ENCODE measurements at places on chromosomes 1 and 21.

DNA sequence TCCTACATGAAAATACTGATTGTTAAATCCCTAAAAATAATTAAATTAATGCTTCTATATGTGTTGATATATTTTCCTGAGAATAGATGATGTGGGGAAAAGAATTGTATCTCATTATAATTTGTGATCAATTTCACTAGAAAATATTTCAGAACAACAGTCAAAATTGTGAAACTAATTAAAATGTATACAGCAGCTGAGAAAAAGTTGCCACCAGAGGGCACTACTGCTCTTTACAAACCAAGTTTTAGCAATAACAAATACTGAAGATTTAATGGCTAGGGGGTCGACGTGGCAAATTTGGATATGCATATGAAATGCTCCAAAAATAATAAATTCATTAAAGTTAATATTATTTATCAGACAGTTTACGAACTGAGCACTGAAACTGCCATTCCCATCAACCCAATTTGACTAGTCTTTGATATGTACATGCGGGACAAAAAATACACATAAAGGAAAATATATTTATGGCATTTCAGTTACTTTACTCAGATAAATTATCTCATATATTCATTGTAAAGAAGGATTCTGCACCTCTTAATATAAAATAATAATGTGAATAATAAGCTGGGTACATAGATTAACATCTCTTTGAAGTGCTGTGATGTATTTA lies 96.3 kb upstream of the TMPRSS15 start:
- DNase-seq: no peak

- no peak for DNase-seq
These were observed 20.9 kb downstream of the SH2D2A start for GRCh38 chr1:156795787-156796186.

GRCh38 chr1:97764991-97765390 lies 155.8 kb downstream of the DPYD start:
- DNase-seq: no peak

DNA sequence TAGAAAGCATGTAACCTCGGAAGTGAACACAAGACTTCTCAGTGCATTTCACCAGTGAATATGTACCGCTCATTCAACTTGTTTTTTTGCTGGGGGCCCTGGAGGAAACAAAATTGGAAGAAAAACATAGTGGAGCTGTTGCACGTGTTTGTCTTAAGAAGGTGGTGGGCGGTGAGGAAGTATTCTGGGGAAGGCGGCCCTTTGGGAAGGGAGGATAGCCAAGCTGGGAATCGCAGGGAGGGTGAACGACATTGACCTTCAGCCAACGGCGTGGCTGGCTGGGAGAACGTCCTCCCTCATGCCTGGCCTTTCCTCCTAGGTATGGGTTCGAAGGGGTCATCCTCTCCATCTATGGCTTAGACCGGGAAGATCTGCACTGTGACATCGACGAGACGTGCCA lies 19.4 kb downstream of the TFF3 start:
- DNase-seq: no peak

GRCh38 chr21:28828021-28828420 lies 164.7 kb downstream of the LTN1 start:
- no peak for DNase-seq

GRCh38 chr1:198287916-198288315 lies 131.1 kb downstream of the NEK7 start:
- DNase-seq: no peak

DNA sequence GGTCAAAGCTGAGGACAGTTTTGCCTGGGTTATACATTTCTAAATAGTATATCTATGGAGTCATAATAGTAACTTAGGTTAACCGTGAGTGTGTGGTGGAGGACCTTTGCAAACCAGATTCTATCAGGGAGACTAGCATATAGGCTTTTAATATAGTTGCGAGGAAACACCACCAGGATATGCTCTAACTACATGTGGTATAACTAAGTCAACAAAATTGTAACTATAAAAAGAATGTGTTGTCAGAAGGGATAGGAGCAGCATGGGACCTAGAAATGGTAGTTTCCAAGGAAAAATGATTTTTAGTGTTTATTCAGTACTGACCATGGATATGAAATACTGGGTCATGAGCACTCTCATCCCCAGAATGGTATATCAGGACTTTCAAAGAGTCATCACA lies 338.1 kb downstream of the TGFB2 start:
- DNase-seq: no peak

DNA sequence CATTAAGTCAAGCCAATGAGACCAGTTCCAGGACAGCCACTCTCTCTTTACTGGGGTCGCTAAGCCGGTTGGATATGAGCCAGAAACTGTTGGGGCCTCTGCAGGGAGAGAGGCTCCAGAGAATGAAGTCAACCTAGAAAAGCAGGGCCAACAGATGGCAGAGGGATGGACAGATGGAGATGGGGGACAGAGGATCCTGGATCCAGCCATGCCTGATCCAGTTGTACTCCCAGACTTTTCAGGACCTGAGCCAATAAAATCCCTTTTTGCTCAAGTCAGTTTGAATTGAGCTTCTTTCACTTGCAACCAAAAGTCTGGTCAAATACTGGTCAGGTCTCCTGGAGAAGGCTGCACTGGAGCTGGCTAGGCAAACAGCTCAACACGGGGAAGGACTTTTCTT lies 2.2 kb downstream of the DHCR24 start:
- no peak for DNase-seq

GRCh38 chr1:51351907-51352306 lies 21.5 kb upstream of the TTC39A start:
- DNase-seq: no peak

Measured in stimulated activated CD8-positive, alpha-beta memory T cell treated with anti-CD3 and anti-CD28 coated beads, Interleukin-4, amount 100 ng/mL, for 1 hour (primary cell).